ENCODE measurements at places on chromosomes 1 and 21.
A peak's percentile ranks its signal among the peaks of the same experiment; 100 is the strongest.

DNA sequence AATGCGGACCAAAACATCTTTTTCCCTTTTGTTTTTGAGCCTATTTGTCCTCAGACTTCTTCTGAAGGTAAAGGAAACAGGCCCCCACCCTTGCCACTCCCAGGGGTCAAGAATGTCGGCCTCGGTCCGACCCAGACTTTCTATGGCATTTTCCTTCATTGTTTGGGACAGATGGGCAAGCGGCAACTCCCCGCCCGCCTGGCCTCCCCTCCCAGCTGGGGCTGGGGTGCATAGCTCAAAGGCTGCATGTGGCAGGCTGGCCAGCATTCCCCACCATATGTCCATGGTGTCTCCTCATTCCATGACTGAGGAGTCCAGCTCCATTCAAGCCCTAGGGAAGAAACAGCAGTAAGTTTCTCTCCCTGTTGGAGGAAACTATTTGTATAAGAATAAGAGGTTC, 29.4 kb upstream of the TSPEAR start:
- DNase-seq = no peak

- DNase-seq = no peak
Measured at GRCh38 chr21:15754640-15755039, 24.9 kb downstream of the USP25 start.

GRCh38 chr1:207218512-207219362, 102.7 kb upstream of the CD55 start:
- no peak for DNase-seq

- DNase-seq = no peak
Measured at GRCh38 chr1:19080721-19081120, 124.2 kb upstream of the IFFO2 start.

DNA sequence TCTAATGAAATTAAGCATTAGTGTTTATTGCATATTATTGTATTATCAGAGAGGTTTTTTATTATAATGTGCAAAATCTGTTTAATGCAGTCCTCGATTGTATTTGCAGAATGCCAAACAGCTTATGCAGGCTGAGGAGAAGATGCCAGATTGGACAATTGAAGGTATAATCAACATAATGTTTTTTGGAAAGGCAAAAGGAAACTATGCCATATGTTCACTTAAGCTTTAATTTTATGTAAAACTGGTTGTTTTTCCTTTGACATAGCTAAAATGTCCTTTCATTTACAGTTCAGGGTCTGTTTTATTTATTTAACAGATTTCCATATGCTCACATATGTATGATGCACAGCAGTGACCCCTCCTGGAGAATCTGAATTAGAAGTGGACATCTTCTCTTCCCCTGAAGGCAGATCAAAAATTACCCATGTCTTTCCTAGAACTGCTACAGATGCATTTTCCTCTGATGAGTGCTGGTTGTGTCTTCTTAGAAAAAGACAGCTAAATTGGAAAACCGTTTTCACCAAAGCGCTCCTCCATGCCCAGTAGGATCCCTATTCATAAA, 143.5 kb upstream of the USH2A start:
- no peak for DNase-seq

GRCh38 chr21:46151989-46152926, 3.1 kb downstream of the FTCD start:
- no peak for DNase-seq

- DNase-seq = peak; percentile 65
Measured at GRCh38 chr1:203593723-203594122, 32.9 kb upstream of the ATP2B4 start.

GRCh38 chr1:87800006-87800405, 471.3 kb downstream of the LMO4 start:
- no peak for DNase-seq

DNA sequence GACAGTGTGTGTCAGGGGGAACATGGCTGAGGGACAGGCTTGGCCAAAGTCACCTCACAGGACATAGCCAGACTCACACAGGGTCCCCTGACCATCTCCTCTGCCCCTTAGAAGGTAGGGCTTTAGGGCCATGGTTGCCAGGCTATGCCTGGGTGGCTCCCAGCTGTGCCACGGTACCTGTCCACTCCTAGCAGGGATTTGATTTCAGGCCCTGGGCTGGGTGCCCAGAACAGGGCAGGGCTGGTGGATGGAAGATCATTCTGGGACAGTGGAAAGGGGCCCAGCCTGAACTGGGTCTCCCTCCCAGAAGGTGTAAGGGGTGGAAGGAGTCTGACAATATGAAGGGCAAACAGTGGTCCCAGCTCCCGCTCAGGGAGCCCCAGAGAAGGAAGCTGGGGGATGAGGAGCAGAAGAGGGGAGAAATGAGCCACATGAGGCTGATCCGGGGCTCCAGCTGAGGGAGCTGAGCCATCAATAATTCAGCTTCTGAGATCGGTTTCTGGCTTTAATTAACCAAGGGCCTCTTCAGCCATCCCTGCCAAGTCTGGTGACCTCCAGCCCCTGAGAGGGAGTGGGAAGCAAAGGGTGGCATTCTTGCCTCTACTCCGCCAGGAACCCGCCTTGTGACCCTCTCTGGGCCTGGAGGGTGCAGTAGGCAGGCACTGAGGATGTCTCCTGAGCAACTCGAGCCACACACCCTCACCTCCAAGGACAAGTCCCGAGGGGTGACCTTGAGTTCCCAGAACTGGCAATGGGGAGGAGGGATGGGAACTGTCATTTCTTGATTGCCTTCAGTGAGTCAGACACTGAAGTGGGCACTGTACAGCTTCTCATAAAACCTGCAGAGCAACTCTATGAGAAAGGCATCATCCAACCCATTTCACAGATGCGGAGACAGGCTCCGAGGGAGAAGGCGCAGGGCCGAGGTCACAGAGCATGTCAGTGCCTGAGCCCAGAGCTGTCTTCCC, 2.1 kb downstream of the CD164L2 start:
- DNase-seq = no peak

- no peak for DNase-seq
Measured at GRCh38 chr1:63874278-63874880, 100.6 kb downstream of the ROR1 start.

DNA sequence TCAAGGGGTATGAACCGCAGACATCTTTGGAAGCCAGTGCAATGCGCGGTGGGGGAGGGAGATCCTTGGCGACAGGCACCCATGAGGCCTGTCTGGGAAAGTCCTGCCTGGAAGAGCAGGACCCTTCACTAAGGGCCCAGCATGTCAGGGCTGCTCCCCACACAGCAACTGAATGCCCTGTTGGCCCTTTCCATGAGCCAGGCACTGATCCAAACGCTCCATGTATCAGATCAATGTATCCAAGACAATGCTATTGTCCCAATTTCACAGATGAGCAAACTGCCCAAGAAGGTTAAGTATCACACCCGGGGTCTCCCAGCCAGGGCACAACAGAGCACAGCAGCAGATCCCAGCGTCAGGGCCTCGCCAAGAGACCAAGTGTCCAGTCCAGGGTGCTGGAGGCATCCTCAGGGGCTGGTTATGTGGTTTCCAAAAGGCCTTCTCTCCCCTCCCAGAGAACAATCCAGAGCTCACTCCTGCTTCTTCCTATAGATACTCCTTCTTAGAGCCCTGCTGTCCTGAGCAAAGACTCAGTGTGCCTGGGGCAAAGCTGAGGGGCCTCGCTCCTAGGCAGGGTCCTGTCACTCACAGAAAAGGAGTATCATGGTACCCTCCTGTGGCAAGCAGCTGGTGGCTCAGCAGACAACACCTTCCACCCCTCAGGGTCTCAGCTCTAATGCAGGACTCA, 328.0 kb downstream of the NPHP4 start:
- DNase-seq = no peak

- no peak for DNase-seq
Measured at GRCh38 chr1:14794906-14795305, 196.4 kb downstream of the KAZN start.

DNA sequence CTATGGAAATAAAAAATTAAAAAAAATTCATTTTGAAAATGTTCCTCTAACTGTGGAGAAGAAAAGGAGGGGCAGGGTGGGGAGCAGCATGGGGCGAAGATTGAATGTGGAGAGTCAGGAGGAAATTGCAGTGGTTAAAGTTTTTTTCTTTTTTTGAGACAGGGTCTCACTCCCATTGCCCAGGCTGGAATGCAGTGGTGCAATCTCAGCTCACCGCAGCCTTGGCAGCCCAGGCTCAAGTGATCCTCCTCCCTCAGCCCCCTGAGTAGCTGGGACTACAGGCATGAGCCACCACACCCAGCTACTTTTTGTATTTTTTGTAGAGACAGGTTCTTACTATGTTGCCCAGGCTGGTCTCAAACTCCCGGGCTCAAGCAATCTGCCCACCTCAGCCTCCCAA, 67.6 kb downstream of the ADSS2 start:
- no peak for DNase-seq

DNA sequence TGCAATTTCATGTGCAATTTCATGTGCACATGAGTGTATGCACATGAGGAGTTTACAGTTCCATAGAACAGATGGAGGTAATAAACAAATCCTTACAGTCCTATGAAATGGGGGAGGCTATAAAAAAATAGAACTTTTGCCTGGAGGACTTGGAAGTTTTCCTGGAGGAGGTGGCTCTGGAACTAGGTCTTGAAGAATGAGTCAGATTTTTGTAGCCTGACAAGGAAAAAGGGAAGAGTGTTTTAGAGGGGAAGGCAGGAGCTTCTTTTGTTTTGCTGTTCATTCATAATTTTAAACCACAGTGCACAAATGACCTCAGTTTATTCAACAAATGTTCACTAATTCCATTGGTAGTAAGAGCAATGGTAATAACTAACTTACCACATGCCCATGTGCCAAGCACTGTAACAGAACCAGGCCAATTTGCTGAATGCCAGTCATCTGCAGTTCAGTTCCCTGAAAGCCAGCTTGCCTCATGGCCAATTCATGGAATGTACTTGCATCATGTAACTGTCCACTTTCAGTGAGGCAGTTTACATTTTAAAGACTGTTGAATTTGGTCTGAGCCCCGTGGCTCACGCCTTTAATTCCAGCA, 2.7 kb downstream of the DIO1 start:
- DNase-seq = no peak

DNA sequence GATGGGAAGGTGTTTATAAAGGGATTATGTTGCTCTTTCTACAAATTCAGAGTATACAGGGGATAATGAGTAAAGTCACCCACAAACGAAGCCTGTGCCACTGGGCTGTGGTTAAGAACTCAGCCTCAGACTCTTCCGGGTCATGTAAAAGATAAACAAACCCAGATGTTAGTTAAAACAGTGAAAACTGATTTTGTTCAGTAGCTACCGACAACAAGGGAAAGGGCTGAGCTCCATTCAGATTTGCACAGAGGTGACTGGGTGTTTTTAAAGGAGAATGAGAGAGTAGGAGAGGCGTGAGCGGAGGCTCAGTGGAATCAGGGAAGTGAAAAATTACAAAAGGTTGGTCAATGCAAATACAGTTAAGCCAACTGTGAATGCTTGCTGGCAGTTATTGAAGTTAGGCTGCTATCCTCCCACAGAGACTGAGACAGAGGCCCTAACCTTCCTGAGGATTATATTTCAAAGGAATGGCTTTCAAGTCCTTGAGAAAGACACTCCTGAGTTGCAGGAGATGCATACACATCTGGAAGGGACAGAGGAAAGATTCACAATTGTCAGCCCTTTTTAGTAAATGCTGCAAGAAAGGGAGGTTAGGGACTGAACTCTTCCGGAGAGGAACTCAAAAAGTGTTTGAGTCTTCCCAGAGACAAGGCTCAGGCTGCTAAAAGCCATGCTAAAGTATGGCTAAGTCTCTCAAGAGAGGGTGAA, 29.9 kb upstream of the SAMD13 start:
- no peak for DNase-seq

DNA sequence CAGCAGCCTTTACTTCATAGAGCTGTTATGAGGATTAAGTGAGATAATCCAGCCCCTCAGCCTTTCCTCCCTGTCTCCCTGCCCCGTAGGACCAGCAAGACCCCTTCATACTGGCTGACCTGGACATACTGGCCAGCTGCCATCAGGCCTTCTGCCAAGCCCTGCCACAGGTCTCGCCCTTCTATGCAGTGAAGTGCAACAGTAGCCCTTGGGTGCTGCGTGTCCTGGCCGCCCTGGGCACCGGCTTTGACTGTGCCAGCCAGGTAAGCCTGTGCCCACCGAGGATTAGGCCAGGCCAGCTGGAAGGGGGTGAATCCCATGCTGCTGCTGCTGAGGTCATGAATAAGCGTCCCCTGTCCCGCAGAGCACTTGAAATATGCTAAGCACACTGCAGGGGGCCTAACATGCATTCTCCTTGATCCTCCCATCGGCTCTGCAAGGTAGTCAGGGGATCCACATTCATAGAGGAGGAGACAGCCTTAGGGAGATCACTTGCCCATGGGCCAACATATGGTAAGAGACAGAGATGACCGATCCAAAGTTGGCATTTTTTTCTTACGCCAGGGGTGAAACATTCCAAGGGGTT, 73.3 kb upstream of the TINAGL1 start:
- DNase-seq = no peak

DNA sequence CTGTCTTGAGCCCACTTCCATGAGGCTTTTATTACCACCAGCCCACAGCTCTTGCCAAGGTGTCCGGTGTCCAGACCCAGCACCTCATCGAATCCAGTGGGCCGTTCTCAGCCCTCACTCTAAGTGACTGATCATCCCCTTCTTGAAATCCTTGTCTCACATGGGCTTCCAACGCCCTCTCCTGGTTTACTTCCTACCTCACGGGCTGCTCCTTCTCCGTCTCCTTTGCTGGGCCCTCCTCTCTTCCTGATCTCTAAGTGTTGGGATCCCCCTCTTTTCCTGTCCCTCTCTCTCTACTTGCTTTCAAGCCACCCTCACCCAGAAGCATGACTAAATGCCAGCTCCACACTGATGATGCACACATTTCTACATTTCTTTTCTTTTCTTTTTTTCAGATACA, 9.0 kb upstream of the RHBG start:
- no peak for DNase-seq

DNA sequence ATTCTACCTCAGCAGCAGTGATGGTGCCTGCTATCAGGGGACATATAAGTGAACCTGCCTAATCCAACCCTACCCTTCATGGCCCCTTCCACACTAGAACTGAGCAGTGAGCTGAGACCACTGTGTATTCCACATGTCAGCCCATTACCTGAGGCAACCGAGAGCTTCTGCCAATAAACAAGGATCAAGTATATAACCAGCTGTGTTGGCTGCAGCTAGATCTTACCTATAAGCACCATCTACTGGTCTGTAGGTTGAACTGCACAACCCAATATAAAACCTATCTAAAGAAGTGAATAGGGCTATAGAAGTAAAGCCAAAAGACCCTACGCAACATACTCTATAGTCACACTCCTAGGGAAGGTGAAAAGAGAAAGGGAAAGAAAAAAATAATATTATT, 376.9 kb downstream of the HHIPL2 start:
- no peak for DNase-seq

DNA sequence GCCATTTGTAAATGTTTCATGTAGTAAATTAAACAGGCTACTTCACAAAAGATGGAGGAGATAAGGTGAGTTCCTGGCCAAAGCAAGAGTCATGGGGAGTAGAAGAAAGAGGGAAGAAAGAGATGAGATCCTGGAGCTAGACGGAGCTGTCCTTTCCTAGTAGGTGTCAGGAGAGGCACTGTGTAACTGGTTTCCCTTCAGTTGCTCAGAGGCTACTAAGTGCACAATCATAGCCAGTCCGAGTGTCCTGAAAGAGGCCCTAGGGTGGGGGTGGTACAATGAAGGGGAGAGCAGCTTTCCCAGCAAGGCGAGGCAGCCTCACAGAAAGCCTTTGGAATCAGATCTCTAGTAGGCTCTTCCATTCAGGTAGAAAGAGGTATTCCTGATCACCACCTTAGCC, 390.9 kb downstream of the KCNH1 start:
- no peak for DNase-seq
